Epithelial cell of prostate (primary cell): ENCODE measurements at places on chromosomes 1 and 21.

DNA sequence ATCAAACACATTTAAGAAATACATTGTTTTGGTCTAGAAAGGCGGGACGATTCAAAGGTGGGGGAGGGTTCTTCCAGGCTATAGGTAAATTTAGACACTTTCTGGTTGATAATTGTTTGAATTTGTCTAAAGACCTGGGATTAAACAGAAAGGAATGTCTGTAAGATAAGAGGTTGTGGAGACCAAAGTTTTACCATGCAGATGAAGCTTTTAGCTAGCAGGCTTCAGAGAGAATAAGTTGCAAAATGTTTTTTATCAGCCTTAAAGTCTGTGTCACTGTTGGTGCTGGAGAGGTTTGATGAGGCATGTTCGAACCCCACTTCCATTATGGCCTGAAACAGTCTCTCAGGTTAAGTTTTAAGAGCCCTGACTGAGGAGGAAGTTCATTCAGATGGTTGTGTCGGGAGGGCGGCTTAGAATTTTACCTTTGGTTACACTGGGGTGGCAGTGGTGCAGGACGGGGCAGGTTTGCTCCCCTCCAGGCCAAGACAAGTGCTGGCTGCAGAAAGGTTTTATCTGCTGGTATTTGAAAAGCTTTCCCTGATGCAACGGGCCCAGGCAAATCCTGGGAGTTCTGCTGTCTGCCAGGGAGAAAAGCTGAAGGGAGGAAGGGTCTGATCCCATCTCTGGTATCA is 16.0 kb upstream of the SLC2A5 start:
- no peak for DNase-seq

DNA sequence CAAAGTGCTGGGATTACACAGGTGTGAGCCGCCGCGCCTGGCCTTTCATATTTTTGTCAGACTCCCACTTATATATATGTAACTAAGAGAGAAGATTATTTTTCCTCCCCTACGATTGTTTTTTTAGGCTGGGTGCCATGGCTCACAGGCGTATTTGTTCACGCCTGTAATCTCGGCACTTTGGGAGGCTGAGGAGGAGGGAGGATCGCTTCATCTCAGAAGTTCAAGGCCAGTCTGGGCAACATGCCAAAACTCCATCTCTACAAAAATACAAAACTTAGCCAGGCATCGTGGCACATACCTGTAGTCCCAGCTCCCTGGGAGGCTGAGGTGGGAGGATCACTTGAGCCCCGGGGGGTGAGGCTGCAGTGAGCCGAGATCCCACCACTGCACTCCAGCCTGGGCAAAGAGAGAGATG is 23.9 kb upstream of the ITLN2 start:
- no peak for DNase-seq

DNA sequence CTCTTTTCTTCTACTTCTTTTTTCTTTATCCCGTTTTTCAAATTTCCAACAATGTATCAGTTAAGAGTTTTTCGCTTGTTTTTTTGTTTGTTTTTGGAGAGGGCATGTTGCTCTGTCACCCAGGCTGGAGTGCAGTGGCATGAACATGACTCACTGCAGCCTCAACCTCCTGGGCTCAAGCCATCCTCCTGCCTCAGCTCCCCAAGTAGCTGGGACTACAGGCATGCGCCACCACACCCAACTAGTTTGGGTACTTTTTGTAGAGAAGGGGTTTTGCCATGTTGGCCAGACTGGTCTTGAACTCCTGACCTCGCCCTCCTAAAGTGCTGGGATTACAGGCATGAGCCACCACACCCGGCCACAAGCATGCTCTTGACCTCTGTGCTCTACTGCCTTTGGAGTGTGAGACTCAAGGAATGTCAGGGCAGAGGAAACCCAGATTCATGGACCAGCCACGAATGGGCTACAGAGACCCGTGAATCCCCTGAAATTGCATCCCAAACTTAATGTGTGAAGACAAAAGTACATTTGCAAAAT is 65.1 kb upstream of the HSD17B7 start:
- DNase-seq, result no peak

GRCh38 chr21:44893948-44894656 is 20.6 kb upstream of the PTTG1IP start:
- DNase-seq, result no peak

DNA sequence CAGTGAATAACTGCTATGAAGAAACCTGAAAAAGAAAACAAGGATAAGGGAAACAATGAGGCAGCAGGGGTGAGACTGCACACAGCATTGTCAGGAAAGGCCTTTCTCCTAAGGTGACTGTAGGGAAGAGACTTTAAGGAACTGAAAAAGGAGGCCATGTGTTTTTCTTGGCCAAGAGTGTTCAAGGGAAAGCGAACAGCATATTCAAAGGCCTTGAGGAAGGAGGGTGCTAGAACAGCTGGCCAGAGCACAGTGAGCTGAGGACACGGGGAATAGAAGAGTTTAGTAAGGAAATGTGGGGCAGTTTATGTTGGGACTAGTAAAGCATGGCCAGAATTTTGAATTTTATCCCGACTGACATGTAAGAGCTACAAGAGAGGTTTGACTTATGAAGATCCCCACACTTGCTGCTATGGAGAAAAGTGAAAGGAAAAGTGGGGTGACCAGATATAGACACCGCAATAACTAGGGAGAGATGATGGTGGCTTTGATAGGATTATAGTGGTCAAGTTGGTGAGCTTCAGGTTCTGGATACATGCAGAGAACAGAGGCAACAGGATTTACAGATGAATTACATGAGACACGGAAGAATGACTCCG is 1.4 kb downstream of the RWDD2B start:
- no peak for DNase-seq

DNA sequence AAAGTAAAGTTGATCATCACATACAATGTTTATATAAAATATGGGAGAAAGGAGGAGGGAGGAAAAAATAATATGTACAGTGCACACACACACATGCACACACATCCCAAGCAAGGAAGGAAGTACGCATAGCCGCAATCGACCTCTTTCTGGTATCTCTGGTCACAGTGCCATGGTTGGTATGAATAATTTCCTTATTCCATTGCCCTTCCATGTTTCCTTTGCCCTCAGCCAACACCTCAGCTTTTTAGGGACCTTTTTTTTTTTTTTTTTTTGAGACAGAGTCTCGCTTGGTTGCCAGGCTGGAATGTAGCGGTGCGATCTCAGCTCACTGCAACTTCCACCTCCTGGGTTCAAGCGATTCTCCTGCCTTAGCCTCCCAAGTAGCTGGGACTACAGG is 20.6 kb downstream of the CITED4 start:
- no peak for DNase-seq

GRCh38 chr1:108521990-108522393 is 37.9 kb upstream of the EEIG2 start:
- no peak for DNase-seq

GRCh38 chr1:170071378-170071777 is 3.1 kb downstream of the KIFAP3 start:
- no peak for DNase-seq

DNA sequence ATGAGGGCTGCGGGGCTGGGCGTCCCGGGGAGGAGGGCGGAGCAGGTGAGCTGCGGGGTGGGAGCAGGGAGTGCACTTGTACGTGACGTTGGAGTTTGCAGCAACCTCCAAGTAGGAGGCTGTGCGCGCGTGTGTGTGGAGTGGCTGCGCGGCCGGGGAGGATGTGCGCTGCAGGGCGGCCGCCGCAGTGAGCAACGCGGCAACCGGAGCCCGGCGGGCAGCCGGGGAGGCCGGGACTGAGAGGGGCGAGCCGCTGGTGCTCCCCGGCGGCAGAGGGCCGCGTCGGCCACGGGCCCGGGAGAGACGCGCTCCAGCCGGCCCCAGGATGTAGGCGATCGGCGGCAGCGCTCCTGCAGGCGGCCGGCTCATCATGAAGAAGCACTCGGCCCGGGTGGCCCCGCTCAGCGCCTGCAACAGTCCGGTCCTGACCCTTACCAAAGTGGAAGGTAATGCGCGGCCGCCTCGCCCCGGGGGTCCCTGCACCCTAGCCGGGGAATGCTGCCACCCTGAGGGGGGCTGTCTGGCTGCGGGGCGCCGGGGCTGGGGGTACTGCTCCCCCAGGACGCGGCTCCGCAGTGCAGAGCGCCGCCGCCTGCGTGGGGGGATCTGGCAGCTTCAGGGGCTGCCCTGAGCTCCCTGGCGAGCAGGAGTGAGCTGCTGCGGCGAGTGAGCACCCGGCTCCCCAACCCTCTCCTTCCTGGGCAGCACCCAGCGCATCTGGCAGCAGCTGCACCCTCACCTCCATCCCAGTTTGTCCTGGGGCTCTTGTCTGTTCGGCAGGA is 158.9 kb upstream of the COA6 start:
- no peak for DNase-seq

GRCh38 chr1:207820568-207821463 is 69.0 kb downstream of the CD46 start:
- DNase-seq, result no peak

DNA sequence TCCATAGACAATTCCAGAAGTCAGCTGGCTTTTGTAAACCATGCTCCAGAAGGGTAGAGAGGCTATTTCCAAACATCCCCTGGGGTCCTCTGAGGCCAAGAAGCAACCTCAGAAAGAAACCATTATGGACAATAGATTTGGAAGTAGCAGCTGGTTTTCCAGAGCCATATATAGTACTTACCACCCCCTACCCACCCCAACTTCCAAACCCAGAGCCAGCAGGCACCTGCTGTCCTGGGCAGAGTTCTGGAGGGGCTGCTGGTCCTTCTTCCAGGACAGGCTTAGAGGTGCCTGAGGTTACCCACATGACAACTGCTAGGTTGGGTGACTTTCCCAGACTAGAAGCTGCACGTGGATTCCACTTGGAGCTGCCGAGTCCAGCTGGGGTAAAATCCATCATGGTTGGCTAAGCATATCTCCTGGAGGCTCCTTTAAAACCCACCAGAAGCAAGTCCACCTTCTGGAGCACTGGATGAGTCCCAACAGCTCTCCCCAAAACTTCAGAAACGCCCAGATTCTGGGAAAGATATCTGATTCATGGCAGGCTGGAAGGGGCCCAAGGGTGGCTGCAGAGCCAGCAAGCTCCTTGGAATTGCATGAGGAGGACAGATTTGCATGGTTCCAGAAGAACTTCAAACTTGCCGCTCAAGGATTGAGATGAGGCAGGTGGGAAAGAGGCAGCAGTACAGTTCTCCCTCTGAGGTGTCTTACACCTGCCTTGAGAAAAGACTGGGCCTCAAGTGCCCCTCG is 5.8 kb downstream of the MYCL start:
- no peak for DNase-seq

DNA sequence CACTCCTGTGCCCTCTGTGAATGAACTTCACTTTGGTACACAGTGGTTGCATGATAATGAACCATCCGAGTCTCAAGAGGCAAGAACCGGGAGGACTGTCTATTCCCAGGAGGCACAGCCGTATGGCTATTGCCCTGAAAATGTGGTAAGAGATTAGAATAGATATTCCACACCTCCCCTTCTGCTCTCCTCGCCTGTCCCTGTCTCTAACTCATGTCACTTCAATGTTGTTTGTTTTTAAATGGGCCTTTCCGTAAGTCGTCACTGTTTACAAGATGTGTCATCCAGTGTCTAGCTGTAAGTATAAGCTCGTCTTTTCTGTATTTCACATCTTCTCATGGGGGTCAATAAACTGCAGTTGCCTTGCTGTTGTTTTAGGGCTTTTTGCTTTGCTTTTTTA is 122.2 kb downstream of the PATJ start:
- no peak for DNase-seq

GRCh38 chr1:111619635-111620440 is at the start of gene RAP1A:
TSS of gene RAP1A (plus strand) at chr1:111619789. CDS start at chr1:111691361, 71,572 bp downstream.
- peak; percentile 37 for DNase-seq

- DNase-seq, result no peak
Measured at GRCh38 chr1:63368131-63368530, 704 bp downstream of the ALG6 start.

DNA sequence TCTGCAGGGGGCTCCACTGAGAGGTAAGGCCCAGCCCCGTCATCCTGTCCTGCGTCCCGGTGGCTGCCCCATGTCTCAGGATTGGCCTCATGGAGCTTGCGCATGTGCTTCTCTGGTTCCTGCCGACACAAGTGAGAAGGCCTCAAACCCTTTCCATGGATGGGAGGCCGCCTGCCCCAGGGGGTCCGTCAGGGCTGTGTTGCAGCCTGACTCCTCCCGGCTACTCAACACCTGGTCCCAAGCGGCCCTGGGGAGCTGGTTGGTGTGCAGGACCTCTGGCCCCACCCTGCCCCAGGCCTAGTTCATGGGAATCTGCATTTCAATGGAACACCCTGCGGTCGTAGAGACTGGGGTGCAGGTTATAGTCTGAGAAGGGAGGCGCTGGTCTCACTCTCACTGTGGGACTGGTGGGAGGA is 21.1 kb upstream of the PDE9A start:
- no peak for DNase-seq

GRCh38 chr1:230681599-230681998 is 32.3 kb downstream of the AGT start:
- DNase-seq, result peak; percentile 78

DNA sequence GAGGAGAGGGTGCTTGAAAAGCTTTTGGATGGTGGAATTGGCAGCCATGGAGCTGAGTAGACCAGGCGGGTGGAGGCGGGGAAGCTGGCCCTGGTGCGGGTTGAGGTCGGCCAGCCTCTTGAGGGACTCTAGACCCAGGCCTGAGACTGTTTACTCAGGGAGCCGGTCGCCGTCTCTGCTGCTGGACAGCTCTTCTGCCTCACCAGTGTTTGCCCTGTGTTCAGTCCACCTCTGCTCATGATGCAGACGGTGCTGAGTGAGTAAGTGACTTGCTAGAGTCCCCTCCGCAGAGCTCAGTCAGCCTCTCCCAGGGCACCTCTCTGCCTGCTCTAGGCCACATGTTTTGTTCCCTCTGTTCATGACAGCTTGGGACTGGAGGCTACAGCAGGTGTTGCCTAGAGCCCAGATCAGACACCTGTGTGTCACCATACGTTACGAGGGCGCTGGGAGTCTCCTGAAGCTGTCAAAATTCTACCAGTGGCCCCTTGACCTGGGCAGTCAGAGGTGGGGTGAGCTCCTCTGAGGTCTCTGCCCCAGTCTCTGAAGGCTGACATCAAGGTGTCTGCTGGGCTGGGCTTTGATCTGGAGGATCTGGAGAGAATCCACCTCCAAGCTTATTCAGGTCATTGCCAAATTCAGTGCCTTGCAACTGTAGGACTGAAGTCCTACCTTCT is 73.5 kb upstream of the WNT4 start:
- no peak for DNase-seq

- DNase-seq, result no peak
Measured at GRCh38 chr1:107534632-107535031, 393.8 kb downstream of the NTNG1 start.

DNA sequence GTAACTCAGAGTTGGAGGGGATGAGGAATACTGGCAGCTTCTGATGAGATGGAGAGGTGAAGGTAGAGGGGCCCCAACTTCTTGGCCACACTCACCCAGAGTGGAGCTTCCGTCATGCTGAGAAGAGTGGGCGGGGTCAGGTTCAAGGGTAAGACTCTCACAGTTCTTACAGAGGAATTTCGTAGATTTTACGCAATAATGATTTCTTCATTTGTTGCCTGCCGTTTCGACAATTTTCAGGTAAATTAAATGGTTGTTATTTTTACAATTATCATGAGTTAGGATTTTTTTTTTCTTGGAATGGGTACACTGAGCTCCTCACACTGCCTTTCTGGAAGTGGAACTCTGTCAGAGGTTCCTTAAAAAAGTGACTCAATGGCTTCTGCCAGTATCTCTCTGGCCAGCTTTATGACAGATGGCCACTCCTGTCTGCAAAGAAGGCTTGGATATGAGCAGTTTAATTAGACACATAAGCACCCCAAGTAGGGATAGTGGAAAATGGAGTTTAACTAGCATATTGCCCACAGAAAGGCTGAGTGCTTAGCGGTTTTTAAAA is 13.8 kb upstream of the NLRP3 start:
- no peak for DNase-seq
